CD4-positive, alpha-beta T cell treated with Interferon alpha-2 for 1 hour (primary cell): ENCODE measurements at places on chromosomes 5 and 9.

DNA sequence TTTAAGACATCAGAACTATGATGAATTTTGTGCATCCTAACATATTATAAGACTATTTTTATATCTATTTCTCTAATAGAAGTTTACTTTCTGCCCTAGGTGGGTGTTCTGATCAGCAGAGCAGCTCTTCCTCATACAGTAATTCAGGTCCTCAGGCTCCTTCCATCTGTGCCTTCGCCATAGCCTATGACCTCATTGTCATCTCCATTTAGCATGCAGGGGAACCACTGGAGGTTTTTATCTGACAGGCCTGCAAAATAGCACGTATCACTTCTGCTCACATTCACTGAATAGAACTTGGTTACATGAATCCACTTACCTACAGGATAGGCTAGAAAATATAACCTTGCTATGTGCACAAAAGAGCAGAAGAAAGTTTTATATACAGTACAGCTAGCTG is 159.4 kb upstream of the CCNH start:
- no peak for DNase-seq

GRCh38 chr5:95682891-95683290 is at the start of gene SPATA9:
TSS of gene SPATA9 (minus strand) at chr5:95682991. CDS start at chr5:95682854, 137 bp downstream.
- DNase-seq: no peak

DNA sequence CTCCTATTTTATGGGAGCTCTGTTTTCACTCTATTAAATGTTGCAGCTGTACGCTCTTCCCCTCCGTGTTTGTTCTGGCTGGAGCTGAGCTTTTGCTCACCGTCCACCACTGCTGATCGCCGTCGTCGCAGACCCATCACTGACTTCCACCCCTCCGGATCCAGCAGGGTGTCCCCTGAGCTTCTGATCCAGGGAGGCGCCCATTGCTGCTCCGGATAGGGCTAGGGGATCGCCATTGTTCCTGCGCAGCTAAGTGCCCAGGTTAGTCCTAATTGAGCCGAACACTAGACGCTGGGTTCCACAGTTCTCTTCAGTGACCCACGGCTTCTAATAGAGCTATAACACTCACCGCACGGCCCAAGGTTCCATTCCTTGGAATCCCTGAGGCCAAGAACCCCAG is 96.2 kb upstream of the PRDM9 start:
- no peak for DNase-seq

GRCh38 chr5:2909035-2909434 is 157.6 kb upstream of the IRX2 start:
- DNase-seq: no peak

- DNase-seq: no peak
Observed at GRCh38 chr9:135901031-135901758, 6.2 kb downstream of the CAMSAP1 start.

DNA sequence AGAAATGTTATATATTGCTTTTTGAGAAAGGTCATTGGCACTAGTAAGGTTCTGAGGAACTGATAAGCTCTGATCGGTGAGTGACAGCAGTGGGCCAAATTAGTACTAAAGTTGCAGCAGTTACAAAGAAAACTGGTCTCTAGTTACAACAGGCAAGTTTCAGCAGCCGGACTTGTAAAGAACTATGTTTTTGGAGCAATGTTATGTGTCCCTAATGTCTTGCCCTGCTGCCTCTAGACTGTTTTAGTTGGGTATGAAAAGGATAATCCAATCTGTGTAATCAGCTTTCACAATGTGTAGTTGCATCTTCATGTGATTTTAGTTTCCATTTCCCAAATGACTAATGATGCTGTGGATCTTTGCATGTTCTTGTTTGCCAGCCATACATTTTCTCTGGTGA is 113.5 kb downstream of the CAMK4 start:
- DNase-seq: no peak

- DNase-seq: no peak
Observed at GRCh38 chr5:83118471-83118870, 41.1 kb downstream of the XRCC4 start.
